ENCODE measurements at places on chromosomes 6 and 20. TPM values are rescaled to one million over a fixed set of nuclear protein-coding genes. Genes with fewer than 3 reads are reported as not detected.

The SMPDL3A gene
- total RNA-seq = not detected

The RCAN2 gene
- 4.7 TPM for total RNA-seq

The C20orf202 gene
- not detected for total RNA-seq

DNA sequence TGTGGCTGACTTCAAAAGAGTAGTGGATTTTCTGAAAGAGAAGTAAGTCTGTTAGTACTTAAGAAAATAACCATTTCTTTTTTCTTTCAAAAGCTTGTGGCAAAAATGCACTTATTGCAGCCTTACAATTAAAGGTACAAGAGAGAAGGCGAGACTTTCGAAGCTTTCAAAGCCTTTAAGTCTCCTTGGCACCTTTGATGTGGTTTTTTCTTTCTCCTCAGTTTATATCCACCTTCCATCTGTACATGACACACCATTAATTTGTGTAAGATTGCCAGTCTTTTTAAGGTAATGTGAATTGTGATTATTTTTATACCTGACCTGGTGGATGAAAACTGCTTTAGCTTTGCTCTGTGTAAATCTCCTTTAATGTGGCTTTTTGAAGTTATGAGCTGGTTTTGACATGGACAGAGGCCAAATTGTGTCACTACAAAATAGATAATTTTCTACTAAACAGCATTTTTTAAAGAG is 466.1 kb downstream of the CDKAL1 start:
- DNase-seq = no peak

The NCOA3 gene
- total RNA-seq = 67.2 TPM

GRCh38 chr6:12136905-12137304 is 124.8 kb downstream of the HIVEP1 start:
- DNase-seq = no peak

The COL19A1 gene
- not detected for total RNA-seq

The PPP1R14C gene
- 0.32 TPM for total RNA-seq

DNA sequence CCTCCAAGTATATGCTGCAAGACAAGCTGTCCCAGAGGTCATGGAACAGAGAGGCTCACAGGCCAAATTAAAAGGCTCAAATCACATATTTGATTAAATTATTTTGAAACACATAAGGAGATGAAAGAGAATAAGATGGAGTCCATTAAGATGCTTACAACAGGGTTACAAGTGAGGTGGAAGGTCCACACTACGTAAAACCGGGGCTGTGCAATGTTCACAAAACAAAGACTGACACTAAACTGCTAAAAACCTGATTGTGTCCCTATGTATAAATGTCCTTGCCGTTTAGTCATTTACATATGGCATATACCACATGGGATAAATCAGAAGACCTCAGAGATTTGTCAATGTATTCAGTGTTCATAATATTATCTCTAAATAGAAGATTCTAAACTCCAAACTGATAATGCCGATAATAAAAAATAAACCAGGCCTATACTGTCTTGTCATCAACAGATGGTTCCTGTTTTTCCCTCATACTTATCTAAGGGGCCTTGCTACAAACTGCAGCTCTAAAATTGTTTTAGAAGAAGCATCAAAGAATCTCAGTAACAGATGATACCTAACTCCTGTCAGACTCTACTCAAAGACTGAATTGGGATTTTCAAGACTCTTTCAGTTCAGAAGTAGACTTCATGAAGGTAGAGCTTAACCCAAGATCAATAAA is 51.8 kb upstream of the RIPOR2 start:
- DNase-seq = no peak

Measured in Karpas-422 (cell line).